ENCODE measurements at places on chromosomes 1 and 21.
A peak's percentile ranks its signal among the peaks of the same experiment; 100 is the strongest.

GRCh38 chr1:89809556-89809955 lies 11.3 kb upstream of the LRRC8D start:
- DNase-seq = no peak

GRCh38 chr1:118982821-118983557 lies 5.2 kb downstream of the TBX15 start:
- no peak for DNase-seq

DNA sequence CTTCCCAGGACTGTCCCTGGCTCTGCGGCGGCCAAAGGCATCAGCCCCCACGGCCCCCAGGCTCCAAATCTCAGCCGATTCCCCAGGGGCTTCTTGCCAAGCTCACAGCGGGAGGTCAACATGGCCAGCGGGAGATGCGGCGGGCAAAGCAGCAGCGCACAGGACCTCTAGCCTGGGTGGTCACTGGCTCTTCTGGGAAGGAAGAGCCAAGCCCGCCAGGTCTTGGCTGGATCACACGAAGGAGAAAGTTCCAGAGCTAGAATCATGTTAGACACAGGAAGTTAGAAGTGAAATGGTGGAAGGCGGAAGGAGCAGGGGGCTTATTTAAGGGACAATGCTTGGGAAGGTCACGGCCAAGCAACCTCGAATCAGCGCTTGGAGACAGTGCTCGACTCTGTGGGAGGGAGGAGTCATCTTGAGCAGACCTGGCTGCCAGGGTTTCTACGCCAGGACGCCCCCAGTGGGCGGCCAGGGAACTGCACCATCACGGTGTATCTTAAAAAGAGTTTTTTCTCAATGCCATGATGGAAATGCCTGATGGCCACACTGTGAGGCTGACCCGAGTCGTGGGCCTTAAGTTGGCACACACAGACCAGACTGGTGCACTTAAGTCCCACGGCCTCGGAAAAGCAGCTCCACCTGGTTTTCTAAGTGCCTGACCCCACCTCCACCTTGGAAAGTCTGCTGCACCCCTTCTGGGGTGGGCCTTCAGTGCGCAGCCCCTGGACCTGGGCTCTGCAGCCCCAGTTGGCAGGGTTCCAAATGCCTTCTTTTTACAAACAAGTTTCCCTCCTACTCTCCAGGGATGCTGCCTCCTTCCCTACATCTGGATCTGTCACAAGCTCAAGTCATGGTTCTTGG lies 29.3 kb downstream of the SLC66A1 start:
- peak; percentile 94 for DNase-seq

DNA sequence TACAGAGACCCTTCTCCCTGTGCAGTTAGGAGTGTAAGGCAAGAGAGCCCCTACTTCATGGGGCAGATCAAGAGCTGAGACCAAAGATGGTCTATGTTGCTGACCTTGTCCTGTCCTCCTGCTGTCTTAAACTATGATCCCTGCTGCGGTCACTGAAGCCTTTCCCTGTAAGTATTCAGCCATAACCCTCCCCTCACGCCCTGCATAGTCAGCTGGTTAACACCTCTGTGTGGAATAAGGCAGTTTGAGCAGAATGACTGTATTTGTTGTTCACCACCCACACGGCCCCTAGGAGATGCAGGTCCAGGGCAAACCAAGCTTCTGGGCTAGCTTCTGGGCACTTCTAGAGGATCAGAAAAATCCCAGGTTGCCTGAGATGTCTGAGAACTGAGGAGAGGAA lies 356 bp downstream of the TSPAN1 start:
- no peak for DNase-seq

DNA sequence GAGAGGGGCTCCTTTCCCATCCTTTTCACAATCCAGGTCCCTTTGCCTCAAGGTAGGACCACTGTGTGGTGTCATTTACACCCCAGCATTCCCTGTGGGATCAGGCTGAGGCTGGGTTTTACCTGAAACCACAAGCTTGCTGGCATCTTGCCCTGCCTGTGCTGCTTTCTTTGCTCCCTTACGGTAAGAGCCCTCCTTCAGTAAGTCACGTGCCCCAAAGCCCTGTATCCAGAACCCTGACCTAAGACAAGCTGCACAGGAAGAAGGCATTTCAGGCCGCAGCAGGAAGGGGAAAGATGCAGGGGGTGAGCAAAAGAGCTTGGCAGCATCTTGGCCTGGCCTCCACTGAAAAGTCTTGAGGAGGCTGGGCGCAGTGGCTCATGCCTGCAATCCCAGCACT lies 58.4 kb downstream of the KLHDC7A start:
- peak; percentile 22 for DNase-seq

DNA sequence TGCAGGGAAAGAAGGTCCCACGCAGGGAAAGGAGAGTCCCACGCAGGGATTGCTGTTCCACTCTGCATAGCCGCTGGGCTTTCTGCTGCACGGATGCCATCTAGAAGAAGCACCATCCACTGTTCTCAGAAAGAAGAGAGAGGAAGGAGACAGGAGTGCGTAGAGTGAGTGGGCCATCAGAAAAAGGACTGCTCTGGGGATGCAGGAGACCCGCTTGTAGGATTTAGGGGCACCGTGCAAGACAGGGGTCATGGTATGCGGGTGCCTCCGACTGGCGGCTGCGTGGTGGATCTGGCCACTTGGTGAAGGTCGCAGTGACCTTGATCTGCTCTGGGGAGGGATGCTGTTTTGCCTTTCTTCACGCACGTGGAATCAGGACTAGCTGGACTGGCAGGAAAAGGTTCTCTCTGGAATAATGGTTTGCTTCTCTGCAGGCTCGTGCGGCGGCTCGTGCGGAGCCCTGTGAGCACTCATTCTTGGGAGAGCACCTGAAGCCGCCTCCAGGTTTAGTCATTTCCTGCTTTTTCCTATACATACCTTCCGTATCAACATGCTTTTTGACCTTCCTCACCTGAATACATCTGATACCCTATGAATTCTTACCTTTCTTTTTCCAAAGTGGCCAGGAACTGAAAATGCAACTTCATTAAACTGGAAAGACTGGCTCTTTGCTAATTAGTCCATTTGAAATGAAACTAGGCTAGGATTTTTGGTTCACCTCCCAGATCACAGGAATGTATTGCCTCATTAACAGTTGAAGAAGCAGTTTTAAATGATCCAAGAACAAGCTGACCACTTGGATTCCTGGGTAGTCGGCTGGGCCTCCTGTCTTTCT lies 181.6 kb downstream of the KIF26B start:
- no peak for DNase-seq

DNA sequence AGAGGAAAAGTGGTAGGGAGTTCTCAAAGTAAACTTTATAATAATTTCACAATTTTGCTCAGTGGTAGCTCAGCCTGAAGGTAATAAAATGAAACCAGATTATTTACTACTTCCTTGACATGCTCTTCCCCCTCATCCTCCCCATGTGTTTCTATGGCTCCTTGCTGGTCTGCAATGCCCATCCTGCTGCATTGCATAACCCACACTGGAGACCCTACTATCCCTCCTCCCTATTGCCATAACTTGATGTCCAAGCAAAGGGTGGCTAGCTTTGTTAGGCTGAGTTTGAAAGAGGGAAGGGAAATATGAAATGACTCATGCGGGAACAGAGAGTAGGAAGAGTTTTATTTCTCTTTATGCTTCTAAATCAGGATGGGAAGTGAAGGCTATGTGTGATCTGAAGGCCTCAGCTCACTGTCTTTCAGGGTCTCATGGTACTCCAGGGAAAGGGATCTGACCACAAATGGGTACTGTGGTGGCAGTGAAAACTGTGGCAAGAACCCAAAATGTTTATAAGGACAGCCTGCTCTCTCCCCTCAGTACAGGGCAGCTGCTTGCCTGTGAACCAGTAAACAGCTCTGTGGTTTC lies 36.4 kb upstream of the HSD17B7 start:
- no peak for DNase-seq

DNA sequence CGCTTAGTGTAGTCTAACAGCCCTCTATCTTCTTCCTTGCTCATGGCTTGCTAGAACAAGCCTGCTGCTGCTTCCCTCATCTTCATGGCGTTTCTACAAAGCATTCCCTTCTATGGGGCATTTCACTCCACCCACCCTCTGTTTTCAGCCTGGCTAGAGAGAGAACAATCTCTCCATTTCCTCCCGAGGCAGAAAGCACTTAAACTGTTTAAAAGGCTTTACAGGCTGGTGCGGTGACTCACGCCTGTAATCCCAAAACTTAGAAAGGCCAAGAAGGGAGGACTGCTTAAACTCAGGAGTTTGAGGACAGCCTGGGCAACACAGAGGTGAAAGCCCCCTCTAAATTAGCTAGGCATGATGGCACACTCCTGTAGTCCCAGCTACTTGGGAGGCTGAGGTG lies 17.8 kb downstream of the ORC1 start:
- peak; percentile 13 for DNase-seq

DNA sequence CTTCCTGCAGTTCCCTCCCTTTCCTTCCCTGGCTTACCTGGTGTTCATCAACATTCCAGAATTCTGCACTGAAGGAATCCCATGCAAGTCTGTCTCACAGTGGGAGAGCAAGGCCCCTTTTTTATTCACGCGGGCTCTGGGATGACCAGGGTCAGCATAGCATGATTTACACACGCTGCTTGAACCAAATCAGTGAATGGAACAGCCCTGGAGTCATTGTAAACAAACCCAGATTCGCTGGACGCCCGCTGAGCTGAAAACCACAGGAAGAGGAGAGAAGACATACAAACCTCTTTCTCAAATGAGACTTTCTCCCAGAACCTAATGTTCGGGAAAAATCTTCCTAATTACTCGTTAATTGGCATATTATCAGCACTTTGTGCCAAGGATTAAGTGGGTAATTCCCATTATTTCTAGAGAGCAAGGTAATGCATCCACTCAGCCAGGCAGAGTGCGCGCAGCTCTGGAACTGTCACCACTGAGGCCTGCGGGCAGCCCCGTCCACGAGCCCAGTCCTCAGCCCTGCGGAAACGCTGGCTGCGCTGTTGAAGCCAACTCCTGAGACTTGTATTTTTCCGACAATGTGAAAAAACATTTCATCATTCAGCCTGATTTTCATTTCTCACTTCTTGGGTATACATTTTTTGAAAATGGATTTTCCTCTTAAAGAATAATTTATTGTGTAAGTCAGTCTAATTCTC lies 140.0 kb downstream of the ETS2 start:
- no peak for DNase-seq

DNA sequence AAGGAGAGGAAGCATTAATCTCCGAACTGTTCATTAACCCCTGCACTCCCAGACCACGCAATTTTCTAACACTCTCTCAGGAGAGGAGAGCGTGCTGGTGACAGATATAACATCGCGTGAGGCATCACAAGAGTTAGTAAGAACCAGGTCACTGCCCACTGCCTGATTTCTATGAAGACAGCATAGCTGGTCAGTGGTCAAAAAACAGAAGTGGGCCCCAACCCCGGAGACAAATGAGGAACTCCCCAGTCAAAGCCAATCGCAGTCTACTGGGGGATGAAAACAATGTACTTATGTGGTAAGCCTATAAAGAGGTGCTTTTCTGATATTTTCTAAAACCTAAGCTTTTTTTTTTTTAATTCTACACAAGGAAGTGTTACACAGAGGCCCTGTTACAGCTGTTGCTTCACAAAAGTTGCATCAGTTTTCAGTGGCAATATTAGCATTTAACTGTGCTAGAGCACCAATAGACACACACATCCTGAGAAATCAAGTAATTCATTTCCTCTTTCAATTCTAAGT lies 231.8 kb upstream of the IRF2BP2 start:
- DNase-seq = no peak

DNA sequence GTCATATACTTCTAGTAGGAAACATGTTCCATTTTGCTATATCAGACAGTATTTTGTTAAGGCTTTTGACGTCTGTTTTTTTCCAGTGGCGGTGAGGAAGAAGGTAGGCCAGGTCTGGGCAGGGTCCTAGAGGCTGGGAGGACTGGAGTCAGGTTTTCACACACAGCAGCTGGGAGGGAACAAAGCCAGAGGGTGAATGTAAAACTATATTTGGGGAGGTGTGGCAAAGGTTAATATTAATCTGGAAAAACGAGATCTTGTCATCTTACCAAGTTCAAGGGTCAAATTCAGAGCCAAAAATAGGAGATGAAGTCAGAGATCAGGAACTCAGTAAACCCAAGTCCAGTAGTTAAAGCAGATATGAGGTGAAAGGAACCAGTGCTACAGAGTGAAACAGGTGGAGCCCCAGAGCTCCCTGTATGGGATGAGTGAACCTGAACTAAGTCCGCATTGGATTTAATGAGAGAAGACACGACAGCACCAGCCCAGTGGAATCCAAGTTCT lies 10.7 kb upstream of the OTUD7B start:
- DNase-seq = no peak

- no peak for DNase-seq
Measured at GRCh38 chr1:158000507-158000906, 7.1 kb downstream of the KIRREL1 start.

GRCh38 chr21:45554477-45555175 lies 12.4 kb upstream of the SLC19A1 start:
- peak; percentile 99 for DNase-seq

- peak; percentile 59 for DNase-seq
Measured at GRCh38 chr1:183023146-183023600, at the start of gene LAMC1. LAMC1 (plus strand) TSS chr1:183023420; CDS start chr1:183023717, 297 bp downstream.

GRCh38 chr1:113207457-113207856 lies 134.5 kb downstream of the LRIG2 start:
- DNase-seq = no peak
